Renal cortical epithelial cell (primary cell): ENCODE measurements at places on chromosomes 2 and 18.

GRCh38 chr18:59180150-59180845 is 39.7 kb upstream of the GRP start:
- DNase-seq, result no peak

GRCh38 chr2:43268066-43268953 is 41.9 kb upstream of the ZFP36L2 start:
- no peak for DNase-seq

DNA sequence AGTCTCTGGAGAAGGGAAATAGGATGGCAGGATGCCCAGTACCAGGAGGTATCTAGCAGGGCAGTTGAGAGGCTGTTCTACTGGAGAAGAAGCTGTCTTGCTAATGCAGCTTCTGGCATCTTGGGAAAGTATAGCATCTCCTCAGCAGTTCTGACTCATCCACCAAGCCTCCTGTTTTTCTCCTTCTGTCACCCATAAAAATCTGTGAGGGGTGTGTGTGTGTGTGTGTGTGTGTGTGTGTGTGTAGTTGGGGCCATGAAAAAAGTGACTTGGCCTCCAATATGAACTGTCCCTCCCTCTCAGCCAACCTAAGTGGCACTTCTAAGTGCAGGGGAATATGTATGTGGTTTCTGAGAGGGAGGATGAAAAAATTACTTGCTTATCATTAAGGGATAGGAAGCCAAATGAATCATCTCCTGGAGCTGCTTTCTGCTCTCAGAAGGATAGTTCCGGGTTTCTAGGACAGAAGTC is 83.9 kb downstream of the CBLN2 start:
- peak; percentile 87 for DNase-seq

DNA sequence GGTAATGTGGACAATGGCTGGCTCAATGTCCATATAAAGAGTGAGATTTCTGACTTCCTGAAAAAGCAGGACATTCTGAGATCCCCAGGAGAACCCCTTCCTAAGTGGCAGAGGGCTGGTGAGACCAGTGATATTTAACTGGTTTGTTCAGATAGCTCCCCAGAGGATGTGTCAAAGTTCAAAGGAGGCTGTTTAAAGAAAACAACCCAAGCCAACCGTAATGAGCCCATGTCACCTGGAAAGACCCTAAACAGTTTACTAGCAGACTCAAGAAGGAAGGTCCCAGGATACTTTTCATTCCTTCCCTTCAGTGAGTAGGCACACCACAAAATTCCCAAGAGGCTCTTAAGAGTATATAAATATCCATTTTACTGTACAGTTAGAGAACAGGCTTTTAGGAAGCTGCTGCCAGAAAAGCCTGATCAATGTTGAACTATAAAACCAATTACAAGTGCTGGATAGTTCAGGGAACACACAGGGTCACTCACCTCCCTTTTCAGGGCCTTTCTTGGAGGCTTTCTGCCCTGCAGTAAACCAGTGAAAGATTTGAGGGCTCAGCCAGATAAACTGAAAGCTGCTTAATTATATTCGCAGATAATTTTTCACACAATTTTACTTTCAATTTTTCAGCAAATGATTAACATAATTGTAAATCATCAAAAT is 293.5 kb downstream of the ASXL3 start:
- no peak for DNase-seq

GRCh38 chr2:170163411-170164065 is 14.4 kb upstream of the MYO3B start:
- DNase-seq, result no peak

DNA sequence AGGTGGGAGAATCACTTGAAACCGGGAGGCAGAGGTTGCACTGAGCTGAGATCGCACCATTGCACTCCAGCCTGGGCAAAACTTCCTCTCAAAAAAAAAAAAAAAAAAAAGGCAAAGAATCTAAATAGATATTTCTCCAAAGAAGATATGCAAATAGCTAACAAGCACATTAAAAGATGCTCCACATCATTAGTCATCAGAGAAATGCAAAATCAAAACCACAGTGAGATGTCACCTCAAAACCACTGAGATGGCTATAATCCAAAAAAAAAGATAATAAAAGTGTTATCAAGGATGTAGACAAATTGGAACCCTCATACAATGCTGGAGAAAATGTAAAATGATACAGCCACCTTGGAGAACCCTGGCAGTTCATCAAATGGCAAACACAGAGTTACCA is 8.4 kb downstream of the ST8SIA5 start:
- no peak for DNase-seq

DNA sequence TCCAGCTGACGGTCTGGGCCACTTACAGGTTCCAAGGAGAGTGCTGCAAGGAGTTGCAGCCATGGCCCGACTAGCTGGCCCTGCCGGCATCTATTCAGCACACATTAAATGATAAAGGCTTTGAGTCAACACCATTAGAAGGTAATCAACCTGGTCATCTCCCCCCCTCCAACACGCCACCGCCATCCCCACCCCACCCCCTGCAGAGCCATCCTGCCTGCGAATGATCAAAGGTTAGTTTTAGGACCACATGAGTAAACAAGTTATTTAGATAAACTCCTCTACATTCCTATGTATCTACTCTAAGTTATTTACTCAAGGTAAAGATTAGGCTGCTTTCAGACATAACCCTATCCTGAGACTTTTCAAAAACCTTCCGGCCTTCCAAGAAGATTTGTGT is 349.3 kb upstream of the SLC39A10 start:
- DNase-seq, result no peak

- no peak for DNase-seq
These were observed 109.0 kb upstream of the STPG4 start for GRCh38 chr2:47264143-47264542.

DNA sequence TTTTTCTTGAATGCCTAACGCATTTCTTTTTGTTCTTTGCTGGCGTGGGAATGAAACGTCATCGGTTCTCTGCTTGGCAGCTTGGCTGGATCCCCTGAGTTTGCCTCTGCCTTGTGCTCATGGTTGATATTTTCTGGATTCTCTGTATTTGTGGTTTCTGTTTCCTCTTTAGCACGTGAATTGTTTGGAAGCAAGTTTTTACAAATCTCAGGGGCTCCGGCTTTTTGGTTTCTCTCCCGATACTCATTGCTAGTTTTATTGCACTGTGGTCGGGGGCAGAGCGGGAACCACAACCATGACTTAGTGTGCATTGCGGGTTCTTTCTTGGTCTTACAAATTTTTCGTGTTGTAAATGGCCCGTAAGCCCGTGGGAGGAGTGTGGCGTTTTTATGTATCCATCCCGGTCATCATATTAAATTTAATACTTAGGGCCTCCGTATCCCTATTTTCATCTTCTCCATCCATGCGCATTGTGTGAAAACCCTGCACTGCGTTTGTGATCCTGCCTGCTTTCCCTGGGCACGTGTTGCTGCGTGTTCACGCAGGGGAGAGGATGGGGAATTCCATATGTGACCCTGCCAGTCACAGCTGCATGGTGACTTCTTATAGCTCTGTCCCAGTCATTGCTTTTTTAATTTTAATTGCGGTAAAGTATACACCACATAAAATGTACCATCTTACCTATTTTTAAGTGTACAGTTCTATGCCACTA is 9.4 kb downstream of the RAMP1 start:
- DNase-seq, result no peak

GRCh38 chr18:62832282-62832681 is 116.9 kb downstream of the PHLPP1 start:
- DNase-seq, result peak; percentile 33

DNA sequence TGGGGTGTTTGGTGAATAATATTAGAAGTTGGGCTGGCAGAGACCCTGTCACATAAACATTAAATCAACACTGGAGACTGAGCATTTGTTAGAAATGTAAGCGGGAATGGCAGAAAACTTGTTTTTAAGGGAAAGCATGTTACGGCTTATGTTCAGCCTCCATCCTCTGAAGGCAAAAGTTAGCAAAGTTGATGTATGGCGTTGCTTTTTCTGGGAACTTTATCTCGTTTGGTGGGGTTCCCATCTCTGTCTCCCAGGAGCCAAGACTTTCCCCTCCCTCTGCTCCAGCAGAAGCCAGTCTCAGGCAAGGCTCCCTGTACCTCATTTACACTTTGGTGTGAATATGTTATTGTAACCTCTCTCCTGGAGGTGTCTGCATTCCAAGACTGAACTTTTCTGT is 105.1 kb downstream of the MSH2 start:
- no peak for DNase-seq

- no peak for DNase-seq
These were observed 23.7 kb downstream of the RNF125 start for GRCh38 chr18:32042337-32042736.

- no peak for DNase-seq
These were observed 1088.1 kb upstream of the PIK3C3 start for GRCh38 chr18:40866968-40867367.

GRCh38 chr2:239073270-239073669 is 225.4 kb downstream of the TWIST2 start:
- DNase-seq, result no peak

- DNase-seq, result no peak
These were observed 265.4 kb downstream of the NUP35 start for GRCh38 chr2:183389546-183390080.

DNA sequence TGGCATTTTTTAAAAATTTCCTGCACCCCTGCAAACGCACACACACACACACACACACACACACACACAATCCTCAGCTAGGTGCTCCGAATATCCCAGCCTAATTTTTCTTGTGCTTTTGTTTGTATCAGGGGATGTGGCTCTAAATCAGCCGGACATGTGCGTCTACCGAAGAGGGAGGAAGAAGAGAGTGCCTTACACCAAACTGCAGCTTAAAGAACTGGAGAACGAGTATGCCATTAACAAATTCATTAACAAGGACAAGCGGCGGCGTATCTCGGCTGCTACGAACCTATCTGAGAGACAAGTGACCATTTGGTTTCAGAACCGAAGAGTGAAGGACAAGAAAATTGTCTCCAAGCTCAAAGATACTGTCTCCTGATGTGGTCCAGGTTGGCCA is 1.8 kb downstream of the HOXD13 start:
- no peak for DNase-seq

GRCh38 chr2:196530910-196531309 is 108.6 kb upstream of the CCDC150 start:
- DNase-seq, result no peak

- no peak for DNase-seq
These were observed 277.7 kb downstream of the RND3 start for GRCh38 chr2:150209746-150210145.

- DNase-seq, result no peak
These were observed 30.0 kb upstream of the KCMF1 start for GRCh38 chr2:84940831-84941412.

DNA sequence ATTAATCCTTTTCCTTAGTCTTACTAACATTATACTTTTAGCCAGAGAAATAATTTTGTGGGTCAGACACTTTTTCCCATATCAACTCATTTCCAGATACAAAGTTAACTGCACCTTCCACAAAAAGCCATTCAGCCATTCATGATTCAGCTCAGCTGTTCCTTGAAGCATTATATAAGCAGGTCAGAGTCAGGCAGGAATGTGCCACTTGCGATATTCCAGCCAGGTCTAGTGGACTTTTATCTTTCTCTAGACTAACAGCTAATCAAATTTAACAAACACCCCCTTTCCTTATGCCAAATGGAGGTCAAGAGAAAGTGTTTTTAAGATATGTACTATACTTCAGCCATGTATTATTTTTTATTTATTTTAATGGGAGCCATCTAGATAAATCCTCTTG is 75.6 kb upstream of the EPB41L3 start:
- no peak for DNase-seq

DNA sequence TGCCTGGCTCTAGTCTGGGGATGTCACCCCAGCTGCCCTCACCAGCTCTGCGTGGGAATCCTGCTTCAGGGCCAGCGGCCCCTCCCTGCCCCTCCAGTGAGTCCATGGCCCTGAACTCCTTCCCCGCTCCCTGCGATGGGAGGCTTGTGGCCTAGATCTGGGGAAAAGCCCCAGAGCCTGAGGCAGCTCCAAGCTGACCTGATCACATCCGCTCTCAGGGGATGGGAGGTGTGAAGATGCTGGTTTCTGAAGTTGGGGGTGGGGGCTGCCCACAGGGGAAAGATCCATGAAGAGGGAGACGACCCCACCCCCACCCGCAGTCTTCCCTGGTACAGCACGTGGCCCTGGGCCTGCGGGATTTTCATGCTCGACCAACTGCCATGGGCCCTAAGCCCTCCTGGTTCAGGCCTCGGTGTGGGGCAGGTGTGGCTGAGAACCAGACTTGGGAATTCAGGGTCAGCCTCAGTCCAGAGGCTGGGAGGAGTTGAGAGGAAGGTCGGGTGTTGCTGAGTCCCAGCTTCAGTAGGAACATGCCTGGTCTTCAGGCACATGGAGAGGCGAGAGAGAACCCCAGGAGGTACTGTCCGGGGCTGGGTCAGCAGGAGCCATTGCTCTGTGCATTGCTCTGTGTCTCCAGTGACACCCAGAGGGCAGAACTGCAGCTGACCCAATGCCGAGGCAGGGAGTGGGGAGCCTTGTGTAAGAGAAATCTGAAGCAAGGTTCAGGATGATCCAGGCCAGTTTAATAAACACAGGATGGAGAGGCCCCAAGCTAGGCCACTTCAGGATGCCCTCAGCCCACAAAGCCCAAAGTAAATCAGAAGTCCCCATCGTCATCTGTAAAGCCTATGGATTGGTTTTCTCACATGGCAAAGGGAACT is 115.1 kb downstream of the CAPN13 start:
- DNase-seq, result no peak

DNA sequence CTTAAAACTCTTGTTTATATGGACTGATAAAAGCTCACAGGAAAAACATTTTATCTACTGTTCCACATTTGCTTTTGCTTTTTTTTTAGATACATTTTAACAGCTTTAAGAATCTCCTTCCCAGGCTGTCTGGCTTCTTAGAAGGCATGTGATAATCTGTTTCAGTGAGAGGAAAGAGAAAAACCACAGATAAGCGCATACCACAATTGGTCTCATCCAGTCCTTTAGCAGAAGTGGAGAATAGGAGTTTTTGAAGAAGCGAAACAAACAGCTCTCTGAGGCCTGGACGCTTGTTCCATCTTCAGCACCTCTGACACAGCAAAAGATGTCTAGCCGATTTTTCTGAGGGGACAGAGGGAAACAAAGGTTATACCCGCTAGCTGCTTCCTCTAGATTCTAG is 37.6 kb downstream of the RMC1 start:
- no peak for DNase-seq

- DNase-seq, result peak; percentile 64
These were observed 156.7 kb downstream of the EVA1A start for GRCh38 chr2:75403991-75404428.

DNA sequence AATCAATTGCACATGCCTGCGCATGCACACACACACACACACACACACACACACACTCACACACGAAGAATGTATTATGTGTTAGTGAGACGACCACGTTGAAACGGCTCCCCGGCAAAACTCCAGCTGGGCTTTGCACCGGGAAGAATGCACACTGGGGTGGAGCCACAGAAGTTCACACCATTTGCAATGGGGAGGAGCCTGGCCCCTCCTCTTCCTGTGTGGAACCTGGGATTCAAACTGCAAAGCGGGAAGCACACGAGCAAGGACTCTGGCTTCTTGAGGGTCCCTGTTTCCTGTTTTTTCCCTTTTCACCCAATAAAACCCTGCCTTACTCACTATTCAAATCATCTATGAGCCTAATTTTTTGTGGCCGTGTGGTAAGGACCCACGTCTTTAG is 304.0 kb upstream of the TMEFF2 start:
- no peak for DNase-seq
